ENCODE measurements at places on chromosomes 7 and 10.

- no peaks in the 10 kb centered on the region for H3K4me1 ChIP-seq
- H3K36me3 ChIP-seq = no peaks in the 10 kb centered on the region
- no peak for DNase-seq
- peaks cover 9% of the 10 kb centered on the region for H3K27me3 ChIP-seq
- H3K27ac ChIP-seq = no peak overlapping the region
These were observed 98.1 kb downstream of the MICALL2 start for GRCh38 chr7:1361016-1361755.

DNA sequence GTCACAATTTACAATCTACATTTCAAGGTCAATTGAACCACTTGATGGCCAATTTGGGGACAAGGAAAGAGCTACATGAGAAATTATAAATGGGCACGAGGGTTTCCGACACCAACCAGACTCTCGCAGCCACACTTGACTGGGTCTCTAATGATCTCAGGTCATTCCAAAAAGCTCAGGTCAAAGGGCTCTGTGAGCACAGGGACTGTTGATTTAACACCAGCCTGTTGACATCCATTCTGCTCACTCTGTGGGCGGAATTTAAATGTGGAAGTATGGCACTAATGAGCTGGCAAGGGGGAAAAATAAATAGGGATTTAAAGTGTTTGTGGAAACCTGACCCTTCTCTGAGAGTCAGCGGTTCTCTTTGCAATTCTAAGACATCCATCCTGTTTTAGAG lies 810.7 kb upstream of the AUTS2 start:
- no peak for DNase-seq
- H3K27me3 ChIP-seq = no peaks in the 10 kb centered on the region
- no peak overlapping the region for H3K27ac ChIP-seq
- H3K4me3 ChIP-seq = no peak overlapping the region
- H3K36me3 ChIP-seq = no peaks in the 10 kb centered on the region
- H3K4me1 ChIP-seq = no peaks in the 10 kb centered on the region

GRCh38 chr7:37982423-37982822 lies 62.0 kb downstream of the EPDR1 start:
- H3K36me3 ChIP-seq = no peaks in the 10 kb centered on the region
- H3K27ac ChIP-seq = no peak overlapping the region
- peak; percentile 59 for DNase-seq
- peaks cover 5% of the 10 kb centered on the region for H3K4me1 ChIP-seq
- H3K4me3 ChIP-seq = no peak overlapping the region
- no peaks in the 10 kb centered on the region for H3K27me3 ChIP-seq

DNA sequence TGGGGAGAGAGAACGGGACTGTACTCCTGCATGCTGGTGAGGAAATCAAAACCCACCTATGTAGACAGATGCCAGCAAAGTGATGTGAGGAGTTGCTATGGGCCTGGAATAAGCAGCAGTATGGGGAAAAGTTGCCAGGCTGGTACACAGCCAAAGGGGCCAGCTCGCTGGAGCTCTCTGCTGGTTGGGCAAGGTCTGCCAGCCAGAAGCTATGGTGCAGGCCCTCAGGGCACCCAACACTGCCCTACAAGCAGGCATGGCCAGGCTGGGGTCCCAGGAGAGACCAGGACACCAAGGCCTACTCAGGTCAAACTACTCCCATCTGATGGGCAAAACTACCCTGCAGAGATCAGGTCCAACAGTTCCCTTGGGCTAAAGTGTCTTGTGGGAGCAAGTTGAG lies 916.6 kb downstream of the IPMK start:
- H3K27me3 ChIP-seq = no peaks in the 10 kb centered on the region
- H3K27ac ChIP-seq = no peak overlapping the region
- no peak for DNase-seq

DNA sequence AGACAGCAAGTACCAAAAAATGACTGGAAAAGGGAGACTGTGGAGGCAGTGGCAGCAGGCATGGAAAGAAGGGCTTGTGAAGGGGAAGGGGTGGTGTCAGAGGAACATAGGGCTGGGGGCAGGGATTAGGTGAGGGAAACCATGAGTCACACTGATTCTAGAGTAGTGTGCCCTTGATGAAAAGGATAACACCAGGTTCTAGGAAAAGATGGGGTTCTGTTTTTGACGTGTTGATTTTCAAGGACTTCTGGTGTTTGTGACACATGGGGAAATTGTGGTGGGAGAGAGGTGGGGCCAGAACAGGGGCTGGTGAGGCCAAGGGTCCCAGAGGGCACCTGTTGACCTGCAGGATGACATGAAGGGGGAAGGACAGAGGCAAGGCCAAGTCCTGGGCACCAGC lies 57.1 kb downstream of the FIGNL1 start:
- no peaks in the 10 kb centered on the region for H3K27me3 ChIP-seq
- H3K4me3 ChIP-seq = no peak overlapping the region
- no peaks in the 10 kb centered on the region for H3K36me3 ChIP-seq
- H3K27ac ChIP-seq = no peak overlapping the region

GRCh38 chr7:6419310-6419773 lies 28.4 kb downstream of the DAGLB start:
- no peak overlapping the region for H3K4me3 ChIP-seq
- H3K4me1 ChIP-seq = no peaks in the 10 kb centered on the region
- DNase-seq = peak; percentile 34
- peaks cover 31% of the 10 kb centered on the region for H3K36me3 ChIP-seq

DNA sequence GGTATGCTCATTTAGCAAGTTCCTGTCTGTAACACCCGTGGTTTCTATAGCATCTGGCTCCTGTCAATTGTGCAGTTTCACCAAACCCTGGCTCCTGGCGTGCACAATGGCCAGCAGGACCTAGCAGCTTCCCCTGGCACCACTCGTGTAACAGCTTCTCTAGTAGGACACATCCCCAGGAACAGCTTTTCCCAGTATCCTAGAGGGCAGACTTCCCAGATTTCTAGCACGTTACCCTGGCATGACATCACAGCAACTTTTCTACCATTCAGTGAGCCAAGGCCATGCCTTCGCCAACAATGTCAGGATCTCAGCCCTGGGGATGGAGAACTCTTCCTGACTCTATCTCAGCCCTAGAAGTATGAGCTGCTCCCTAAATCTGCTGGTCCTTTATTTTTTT lies 6.5 kb downstream of the YME1L1 start:
- no peak overlapping the region for H3K27ac ChIP-seq
- no peaks in the 10 kb centered on the region for H3K27me3 ChIP-seq
- H3K4me3 ChIP-seq = no peak overlapping the region
- H3K4me1 ChIP-seq = peaks cover 8% of the 10 kb centered on the region
- peaks cover 44% of the 10 kb centered on the region for H3K36me3 ChIP-seq
